ENCODE measurements at places on chromosomes 2 and 18.

- H3K27ac ChIP-seq, result no peak overlapping the region
- no peak for DNase-seq
- no peaks in the 10 kb centered on the region for H3K4me1 ChIP-seq
- no peaks in the 10 kb centered on the region for H3K36me3 ChIP-seq
Observed at GRCh38 chr2:128615571-128615970, 296.9 kb upstream of the HS6ST1 start.

- no peaks in the 10 kb centered on the region for H3K4me1 ChIP-seq
- no peak overlapping the region for H3K27ac ChIP-seq
- H3K4me3 ChIP-seq, result no peak overlapping the region
- peaks cover 30% of the 10 kb centered on the region for H3K27me3 ChIP-seq
- DNase-seq, result no peak
- no peaks in the 10 kb centered on the region for H3K36me3 ChIP-seq
Observed at GRCh38 chr2:172415157-172415864, 12.1 kb upstream of the ITGA6 start.

DNA sequence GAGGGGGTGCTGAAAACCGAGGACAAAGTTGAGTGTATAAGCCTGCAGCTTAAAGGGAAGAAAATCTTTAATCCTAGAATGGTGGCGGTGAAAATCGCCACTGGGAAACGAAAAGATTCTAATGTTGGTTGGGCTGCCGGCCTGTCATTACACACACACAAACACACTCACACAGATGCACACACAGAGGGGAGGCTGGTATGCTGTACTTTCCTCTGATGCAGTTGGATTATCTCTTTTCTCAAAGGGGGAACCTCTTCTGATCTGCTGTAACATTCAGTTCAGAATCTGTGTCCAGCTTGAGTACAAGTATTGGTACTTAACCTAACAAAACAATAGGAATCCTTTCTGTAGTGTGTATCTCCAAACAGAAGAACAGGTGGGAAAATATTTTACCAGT, 39.0 kb downstream of the ANXA4 start:
- H3K27me3 ChIP-seq, result no peaks in the 10 kb centered on the region
- H3K4me3 ChIP-seq, result no peak overlapping the region
- no peak overlapping the region for H3K27ac ChIP-seq
- H3K4me1 ChIP-seq, result peaks cover 14% of the 10 kb centered on the region
- H3K36me3 ChIP-seq, result peaks cover 36% of the 10 kb centered on the region

GRCh38 chr2:39362595-39362994, 74.5 kb downstream of the MAP4K3 start:
- no peaks in the 10 kb centered on the region for H3K27me3 ChIP-seq
- H3K36me3 ChIP-seq, result peaks cover 39% of the 10 kb centered on the region
- DNase-seq, result no peak
- no peak overlapping the region for H3K4me3 ChIP-seq

- no peak overlapping the region for H3K27ac ChIP-seq
- no peaks in the 10 kb centered on the region for H3K27me3 ChIP-seq
- DNase-seq, result no peak
- no peaks in the 10 kb centered on the region for H3K4me1 ChIP-seq
Observed at GRCh38 chr2:67619204-67619603, 222.1 kb downstream of the ETAA1 start.

DNA sequence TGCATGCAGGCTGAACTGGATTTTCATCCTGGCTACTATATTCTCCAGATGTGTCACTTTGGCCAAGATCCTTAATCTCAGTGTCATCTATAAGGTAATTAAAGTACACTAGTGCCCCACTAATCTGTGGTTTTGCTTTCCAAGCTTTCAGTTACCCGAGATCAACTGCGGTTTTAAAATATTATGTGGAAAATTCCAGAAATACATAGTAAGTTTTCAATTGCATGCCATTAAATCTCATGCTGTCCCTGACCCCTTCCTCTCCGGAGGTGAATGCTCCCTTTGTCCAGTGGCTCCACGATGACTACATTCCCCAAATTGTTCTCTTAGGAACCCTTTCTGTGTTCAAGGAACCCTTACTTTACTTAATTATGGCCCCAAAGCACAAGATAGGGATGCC, 5.3 kb upstream of the TYMS start:
- H3K27me3 ChIP-seq, result no peaks in the 10 kb centered on the region
- H3K4me1 ChIP-seq, result peaks cover 32% of the 10 kb centered on the region
- no peak overlapping the region for H3K27ac ChIP-seq
- H3K4me3 ChIP-seq, result no peak overlapping the region
- no peak for DNase-seq
- peaks cover 2% of the 10 kb centered on the region for H3K36me3 ChIP-seq

DNA sequence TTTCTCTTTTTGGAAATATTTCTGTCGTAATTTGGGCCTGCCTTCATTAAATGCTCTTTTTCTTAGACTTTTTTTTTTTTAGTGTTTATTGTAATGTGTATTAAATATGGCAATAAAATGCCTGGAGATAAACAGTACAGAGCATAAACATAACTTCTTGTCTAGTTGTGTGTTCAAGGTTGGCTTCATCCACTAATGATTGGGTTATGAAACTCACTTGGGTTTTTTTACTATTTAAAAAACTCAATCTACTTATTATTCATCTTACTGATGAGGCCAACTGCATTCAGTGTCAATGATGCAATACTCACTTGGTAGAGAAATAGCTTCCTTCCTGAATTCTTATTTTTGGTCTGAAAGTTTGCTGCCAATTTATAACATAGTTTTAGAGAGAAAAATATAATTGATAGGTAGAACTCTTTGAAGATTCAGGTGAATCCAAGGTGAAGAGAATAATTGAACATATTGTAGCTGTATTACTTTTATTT, 144.2 kb upstream of the NABP1 start:
- H3K4me1 ChIP-seq, result no peaks in the 10 kb centered on the region
- H3K36me3 ChIP-seq, result no peaks in the 10 kb centered on the region
- no peak overlapping the region for H3K27ac ChIP-seq
- no peak for DNase-seq
- peaks cover 5% of the 10 kb centered on the region for H3K27me3 ChIP-seq

GRCh38 chr2:177972782-177973181, 99.8 kb downstream of the PDE11A start:
- H3K4me1 ChIP-seq, result no peaks in the 10 kb centered on the region
- no peak for DNase-seq
- H3K36me3 ChIP-seq, result no peaks in the 10 kb centered on the region
- no peak overlapping the region for H3K4me3 ChIP-seq

DNA sequence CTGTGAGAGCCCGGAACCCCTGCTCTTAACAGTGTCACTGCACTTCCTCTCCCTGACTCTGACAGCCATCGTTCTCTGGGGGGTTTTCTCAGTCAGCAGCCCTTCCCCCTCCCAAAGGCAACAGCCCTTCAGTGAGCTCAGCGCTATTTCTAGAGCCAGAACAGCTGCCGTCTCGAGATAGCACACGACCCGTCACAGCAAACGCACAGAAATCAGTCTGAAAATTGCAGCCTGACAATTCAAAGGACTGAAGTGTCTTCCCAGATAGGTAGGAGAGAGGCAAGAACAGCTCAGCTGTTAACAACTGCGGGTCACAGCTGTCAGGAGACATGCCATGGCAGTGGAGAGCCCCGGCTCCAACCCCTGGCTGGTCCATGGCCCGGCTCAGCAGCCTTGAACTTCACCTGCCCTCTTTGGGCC, 45.4 kb downstream of the ST8SIA5 start:
- no peaks in the 10 kb centered on the region for H3K4me1 ChIP-seq
- DNase-seq, result no peak
- H3K27me3 ChIP-seq, result peaks cover 4% of the 10 kb centered on the region
- no peaks in the 10 kb centered on the region for H3K36me3 ChIP-seq
- H3K27ac ChIP-seq, result no peak overlapping the region
- no peak overlapping the region for H3K4me3 ChIP-seq

- H3K36me3 ChIP-seq, result peaks cover 21% of the 10 kb centered on the region
- H3K27ac ChIP-seq, result no peak overlapping the region
- H3K27me3 ChIP-seq, result no peaks in the 10 kb centered on the region
- H3K4me1 ChIP-seq, result no peaks in the 10 kb centered on the region
- no peak for DNase-seq
Observed at GRCh38 chr18:35142275-35142615, 98.6 kb upstream of the ZNF397 start.

- no peaks in the 10 kb centered on the region for H3K27me3 ChIP-seq
- no peak overlapping the region for H3K27ac ChIP-seq
- H3K4me3 ChIP-seq, result no peak overlapping the region
- no peaks in the 10 kb centered on the region for H3K4me1 ChIP-seq
- no peak for DNase-seq
Observed at GRCh38 chr2:75822336-75822735, 111.6 kb upstream of the GCFC2 start.

GRCh38 chr2:9738535-9739496, 104.5 kb upstream of the TAF1B start:
- H3K4me1 ChIP-seq, result peaks cover 41% of the 10 kb centered on the region
- H3K27me3 ChIP-seq, result peaks cover 2% of the 10 kb centered on the region
- H3K27ac ChIP-seq, result peak overlapping the region; percentile 71
- no peak for DNase-seq
- peak overlapping the region; percentile 11 for H3K4me3 ChIP-seq

DNA sequence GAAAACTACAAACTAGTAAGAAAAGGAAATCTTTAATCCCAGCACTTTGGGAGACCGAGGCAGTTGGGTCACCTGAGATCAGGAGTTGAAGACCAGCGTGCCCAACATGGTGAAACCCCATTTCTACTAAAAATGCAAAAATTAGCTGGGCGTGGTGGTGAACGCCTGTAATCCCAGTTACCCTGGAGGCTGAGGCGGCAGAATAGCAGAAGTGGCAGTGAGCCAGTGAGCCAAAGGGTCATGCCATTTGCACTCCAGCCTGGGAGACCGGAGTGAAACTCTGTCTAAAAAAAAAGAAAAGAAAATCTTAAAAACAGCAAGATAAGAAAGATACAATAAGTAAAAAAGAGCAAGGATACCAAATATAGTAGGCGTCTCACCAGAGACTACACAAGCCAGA, 502.9 kb upstream of the ID2 start:
- DNase-seq, result no peak
- no peak overlapping the region for H3K27ac ChIP-seq
- H3K4me3 ChIP-seq, result no peak overlapping the region
- H3K36me3 ChIP-seq, result peaks cover 26% of the 10 kb centered on the region

GRCh38 chr2:212484563-212485080, 54.0 kb downstream of the ERBB4 start:
- H3K27ac ChIP-seq, result no peak overlapping the region
- H3K4me1 ChIP-seq, result no peaks in the 10 kb centered on the region
- no peaks in the 10 kb centered on the region for H3K27me3 ChIP-seq
- no peak overlapping the region for H3K4me3 ChIP-seq

DNA sequence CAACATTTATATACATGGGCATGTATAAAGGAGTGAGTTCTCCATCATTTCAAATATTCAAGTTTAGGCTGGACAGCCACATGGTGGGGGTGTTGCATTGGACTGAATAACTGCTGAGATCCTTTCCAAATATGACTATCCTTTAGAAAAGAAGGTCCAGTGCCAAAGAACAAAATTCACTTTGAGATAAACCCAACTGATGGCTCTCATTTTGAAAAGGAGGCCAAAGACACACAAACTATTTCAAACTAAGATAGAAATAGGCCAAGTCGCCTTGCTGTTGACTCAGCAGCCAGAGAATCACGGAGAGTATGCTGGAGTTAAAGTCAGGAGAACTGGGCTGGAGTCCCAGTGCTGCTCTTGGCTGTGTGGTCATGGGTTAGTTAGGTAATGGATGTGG, 204.5 kb upstream of the LRATD1 start:
- no peak for DNase-seq
- no peaks in the 10 kb centered on the region for H3K27me3 ChIP-seq
- no peak overlapping the region for H3K4me3 ChIP-seq
- H3K27ac ChIP-seq, result no peak overlapping the region
- no peaks in the 10 kb centered on the region for H3K36me3 ChIP-seq

DNA sequence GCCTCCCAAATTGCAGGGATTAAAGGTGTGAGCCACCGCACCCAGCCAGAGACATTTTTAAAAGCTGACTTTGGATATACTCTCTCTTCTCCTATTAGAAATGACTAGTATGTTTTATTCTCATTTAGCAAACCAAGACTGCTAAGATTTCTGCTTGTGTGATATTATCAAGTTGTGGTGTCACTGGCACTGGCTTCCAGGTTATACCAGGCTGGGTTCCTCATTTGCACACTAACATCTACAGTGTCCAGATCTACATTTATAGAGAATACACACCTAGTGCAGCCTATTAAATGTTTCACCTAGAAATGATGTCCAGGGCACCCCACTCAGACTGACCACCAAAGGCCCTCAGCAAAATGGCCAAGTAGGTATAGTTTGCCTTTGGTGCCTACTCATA, 265.3 kb upstream of the STON1 start:
- H3K4me1 ChIP-seq, result no peaks in the 10 kb centered on the region
- no peak overlapping the region for H3K4me3 ChIP-seq
- no peaks in the 10 kb centered on the region for H3K36me3 ChIP-seq
- DNase-seq, result no peak
- H3K27me3 ChIP-seq, result peaks cover 21% of the 10 kb centered on the region

DNA sequence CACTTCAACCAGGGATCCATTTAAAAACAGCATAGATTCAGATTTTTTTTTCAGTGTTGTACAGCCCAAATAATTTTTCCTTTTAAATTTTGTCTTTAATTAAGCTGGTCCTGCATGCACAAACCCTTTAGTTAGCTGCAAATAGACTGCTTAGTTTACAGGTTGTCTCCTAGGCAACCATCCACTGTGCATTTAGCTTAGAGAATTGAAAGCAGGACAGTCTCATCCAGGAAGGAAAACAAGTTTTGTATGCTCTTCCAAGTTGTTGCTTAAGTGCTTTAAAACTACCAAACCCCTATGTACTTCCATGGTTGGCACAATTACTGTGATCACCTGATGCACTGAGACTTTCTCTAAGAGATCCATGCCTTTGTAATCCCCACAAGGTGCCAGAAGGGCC, at the start of gene MAP3K19:
Gene MAP3K19 (minus strand): TSS at position 148 of the 400 bp plus-strand sequence. CDS start 22,800 bp downstream, outside the sequence.
- DNase-seq, result no peak
- H3K36me3 ChIP-seq, result no peaks in the 10 kb centered on the region
- no peak within 1 kb of the TSS for H3K27ac ChIP-seq
- no peak within 1 kb of the TSS for H3K4me3 ChIP-seq

- no peak for DNase-seq
- H3K27me3 ChIP-seq, result peaks cover 2% of the 10 kb centered on the region
- H3K4me1 ChIP-seq, result no peaks in the 10 kb centered on the region
- H3K36me3 ChIP-seq, result no peaks in the 10 kb centered on the region
Observed at GRCh38 chr2:151945602-151946001, 117.4 kb upstream of the ARL5A start.

GRCh38 chr2:16394072-16394985, 271.3 kb downstream of the CYRIA start:
- no peak overlapping the region for H3K4me3 ChIP-seq
- DNase-seq, result no peak
- H3K27ac ChIP-seq, result no peak overlapping the region
- H3K36me3 ChIP-seq, result no peaks in the 10 kb centered on the region

GRCh38 chr2:231614559-231615057, 21.9 kb downstream of the TEX44 start:
- H3K4me1 ChIP-seq, result peaks cover 48% of the 10 kb centered on the region
- peak overlapping the region; percentile 74 for H3K4me3 ChIP-seq
- peak overlapping the region; percentile 92 for H3K27ac ChIP-seq
- no peaks in the 10 kb centered on the region for H3K27me3 ChIP-seq
- no peak for DNase-seq
- no peaks in the 10 kb centered on the region for H3K36me3 ChIP-seq

GRCh38 chr2:170846314-170846713, 29.6 kb downstream of the GAD1 start:
- no peak for DNase-seq
- no peak overlapping the region for H3K27ac ChIP-seq
- peaks cover 49% of the 10 kb centered on the region for H3K36me3 ChIP-seq
- no peak overlapping the region for H3K4me3 ChIP-seq
- no peaks in the 10 kb centered on the region for H3K27me3 ChIP-seq
